Kidney epithelial cell (primary cell): ENCODE measurements at places on chromosomes 6 and 20. TPM values are rescaled to one million over a fixed set of nuclear protein-coding genes. Genes with fewer than 3 reads are reported as not detected.
A peak's percentile ranks its signal among the peaks of the same experiment; 100 is the strongest.

Gene KIF25
- total RNA-seq: not detected in 2 replicates

Gene SLC18B1
- 10.7 and 11.9 TPM in 2 replicates for total RNA-seq

Gene IBTK
- 37.9 and 42.6 TPM in 2 replicates for total RNA-seq

Gene BMP7
- 21.8 and 30.5 TPM in 2 replicates for total RNA-seq

Gene PHACTR1
- 1.8 and 2.2 TPM in 2 replicates for total RNA-seq

Gene CD83
- 6.8 and 7.4 TPM in 2 replicates for total RNA-seq

Gene DCDC2
- 37.1 and 43.9 TPM in 2 replicates for total RNA-seq

Gene NOTCH4
- total RNA-seq: 2.4 and 2.9 TPM in 2 replicates

GRCh38 chr6:116221911-116222310 lies 32.0 kb downstream of the TSPYL4 start:
- DNase-seq: no peak

- DNase-seq: no peak
Measured at GRCh38 chr6:9064156-9064555, 628.8 kb upstream of the SLC35B3 start.

GRCh38 chr6:56490993-56491392 lies 151.7 kb downstream of the DST start:
- peak; percentile 59 for DNase-seq

DNA sequence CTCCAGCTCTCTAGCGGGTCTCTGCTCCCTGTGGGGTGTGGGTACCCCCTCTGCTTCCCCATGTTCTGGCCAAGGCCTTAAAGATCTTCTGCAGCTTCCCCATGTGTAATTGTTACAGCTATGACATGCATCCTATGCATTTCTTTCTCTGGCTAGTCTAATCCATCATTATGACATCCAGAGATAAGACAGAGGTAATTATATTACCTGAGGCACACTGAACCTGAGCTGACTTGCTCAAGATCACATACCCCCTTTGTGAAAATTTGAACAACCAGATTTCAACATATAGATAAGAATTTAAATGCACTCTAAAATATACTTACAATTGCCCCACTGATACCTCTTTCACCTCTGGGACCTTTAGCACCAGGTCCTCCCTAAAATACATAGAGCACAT lies 102.4 kb downstream of the COL12A1 start:
- DNase-seq: no peak

DNA sequence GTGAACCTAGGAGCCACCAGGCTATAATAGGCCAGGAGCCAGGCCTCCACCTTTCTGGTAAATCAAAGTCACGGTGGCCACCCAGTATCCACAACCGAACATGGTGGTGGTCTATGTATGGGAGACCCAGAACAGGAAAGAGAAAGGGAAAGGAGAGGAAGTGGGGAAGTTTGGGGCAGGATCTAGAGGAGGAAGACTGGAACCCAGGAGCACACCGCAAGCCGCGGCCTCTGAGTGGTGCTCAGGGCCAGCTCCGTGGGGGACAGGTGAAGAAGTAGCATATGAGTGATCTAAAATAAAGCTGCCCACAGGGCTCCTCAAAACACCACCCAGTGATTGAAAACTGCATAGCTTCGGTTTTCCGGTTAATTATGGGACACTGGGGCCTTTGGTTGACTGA lies 214.8 kb downstream of the ZDHHC14 start:
- DNase-seq: no peak

DNA sequence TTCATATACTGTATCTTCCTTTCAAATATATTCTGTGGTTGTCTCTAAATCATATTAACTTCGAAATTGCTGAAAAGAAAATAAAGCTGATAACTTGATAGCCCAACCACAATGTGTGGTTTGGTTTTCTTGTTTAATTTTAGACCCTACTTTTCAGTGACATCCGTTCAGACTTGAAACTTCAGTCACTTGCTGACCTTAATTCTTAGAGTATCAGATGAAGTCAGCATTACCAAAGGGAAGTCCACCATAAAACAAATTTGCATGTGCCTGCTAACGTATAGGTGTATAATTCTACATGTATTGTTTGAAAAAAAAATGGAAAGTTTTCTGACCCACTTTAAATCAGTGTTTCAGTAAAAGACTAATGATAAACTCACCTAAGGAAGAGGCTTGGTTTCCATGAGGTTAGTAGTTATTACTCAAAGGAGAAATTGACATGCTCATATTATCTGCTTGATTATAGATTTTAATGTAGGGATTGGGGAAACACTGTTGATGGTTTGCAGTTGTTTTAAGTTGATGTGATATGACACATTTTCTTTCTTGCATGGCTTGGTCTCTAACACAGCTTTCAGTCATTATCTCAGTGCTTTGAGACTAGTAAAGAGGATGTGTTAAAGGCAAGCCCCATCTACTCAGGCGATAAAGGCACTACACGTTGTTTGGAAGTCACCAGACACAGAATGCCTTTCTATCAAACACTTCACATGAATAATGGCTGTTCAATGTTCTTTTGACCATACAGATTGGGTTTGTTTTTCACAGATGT lies 5.2 kb upstream of the IL17A start:
- no peak for DNase-seq

- no peak for DNase-seq
Measured at GRCh38 chr6:144722925-144723324, 437.8 kb downstream of the UTRN start.

GRCh38 chr20:62159052-62159451 lies 15.5 kb downstream of the SS18L1 start:
- no peak for DNase-seq

DNA sequence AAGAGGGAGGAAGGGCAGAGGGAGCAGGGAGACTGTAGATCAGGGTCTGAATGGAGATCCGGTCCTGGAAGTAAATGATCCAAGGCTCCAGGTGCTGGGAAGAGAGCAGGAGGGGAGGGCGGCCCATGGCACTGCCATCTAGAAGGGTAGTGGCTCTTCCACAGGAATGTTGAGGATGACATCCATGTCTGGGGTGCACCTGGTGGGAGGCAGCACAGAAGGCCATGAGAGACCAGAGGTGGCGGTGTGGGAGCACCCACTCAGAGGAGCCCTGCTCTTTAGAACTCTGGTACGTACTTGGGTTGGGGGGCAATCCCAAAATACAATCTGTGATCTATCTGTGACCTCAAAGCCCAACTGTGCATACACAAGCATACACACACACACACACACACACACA lies 13.5 kb downstream of the DEFB132 start:
- no peak for DNase-seq

DNA sequence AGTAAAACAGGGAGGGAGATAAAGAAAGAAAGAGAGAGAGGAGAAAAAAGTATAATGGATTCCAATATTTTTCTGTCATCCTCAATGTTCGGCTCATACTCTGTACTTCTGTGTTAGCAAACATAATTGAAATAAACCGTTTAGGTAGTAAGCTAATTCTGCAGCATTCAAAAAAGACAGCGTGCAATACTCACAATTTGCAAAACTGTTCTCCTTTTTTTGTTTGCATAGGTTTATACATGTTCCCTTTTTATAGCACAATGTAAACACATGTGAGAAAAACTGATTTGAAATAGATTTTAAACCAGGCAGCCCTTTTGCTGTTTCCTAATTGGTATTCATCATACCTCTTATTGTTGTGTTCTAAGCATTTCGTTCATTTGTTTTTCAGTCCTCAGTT lies 188.9 kb downstream of the PLCB1 start:
- DNase-seq: no peak

DNA sequence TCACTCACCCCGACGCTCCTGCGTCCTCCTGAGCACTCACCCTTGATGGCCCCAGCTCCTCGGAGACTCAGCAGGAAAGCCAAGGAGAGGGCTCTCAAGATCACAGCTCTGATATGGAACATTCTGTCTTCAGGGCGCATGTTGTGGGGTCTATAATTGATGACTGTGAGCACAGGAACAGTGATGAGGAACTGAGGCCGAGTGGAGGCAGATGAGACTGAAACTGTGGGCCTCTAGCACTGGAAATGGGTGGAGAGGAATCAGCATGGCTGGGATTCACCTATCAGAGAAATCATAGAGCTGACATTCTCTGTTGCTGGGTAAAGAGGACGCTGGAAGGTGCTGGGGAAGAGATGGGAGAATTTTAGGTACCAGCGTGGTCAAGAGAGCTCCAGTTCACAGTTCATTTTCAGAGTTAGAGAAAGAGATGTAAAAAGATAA lies at the start of gene HLA-DPA1:
Gene HLA-DPA1, minus strand, starts transcription at position 219 of the 441 bp plus-strand sequence.
- DNase-seq: no peak

DNA sequence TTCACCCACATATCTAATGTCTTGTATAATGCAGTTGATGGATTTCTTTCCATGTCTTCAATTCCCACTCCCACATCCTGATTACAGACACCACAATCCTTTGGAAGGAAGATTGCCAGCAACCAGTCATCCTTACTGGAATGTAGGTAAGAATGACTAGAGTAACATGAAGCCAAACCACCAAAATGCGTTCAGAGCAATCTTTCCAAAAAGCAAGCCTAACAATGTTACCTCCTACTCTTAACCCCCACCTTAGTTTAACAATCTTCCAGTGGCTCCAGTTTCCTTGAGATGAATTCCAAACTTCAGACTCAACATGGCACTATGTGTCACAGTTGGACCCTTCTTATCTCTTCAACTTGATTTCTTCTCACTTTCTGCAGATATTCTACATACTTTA lies 685.6 kb downstream of the DOK5 start:
- DNase-seq: peak; percentile 38

DNA sequence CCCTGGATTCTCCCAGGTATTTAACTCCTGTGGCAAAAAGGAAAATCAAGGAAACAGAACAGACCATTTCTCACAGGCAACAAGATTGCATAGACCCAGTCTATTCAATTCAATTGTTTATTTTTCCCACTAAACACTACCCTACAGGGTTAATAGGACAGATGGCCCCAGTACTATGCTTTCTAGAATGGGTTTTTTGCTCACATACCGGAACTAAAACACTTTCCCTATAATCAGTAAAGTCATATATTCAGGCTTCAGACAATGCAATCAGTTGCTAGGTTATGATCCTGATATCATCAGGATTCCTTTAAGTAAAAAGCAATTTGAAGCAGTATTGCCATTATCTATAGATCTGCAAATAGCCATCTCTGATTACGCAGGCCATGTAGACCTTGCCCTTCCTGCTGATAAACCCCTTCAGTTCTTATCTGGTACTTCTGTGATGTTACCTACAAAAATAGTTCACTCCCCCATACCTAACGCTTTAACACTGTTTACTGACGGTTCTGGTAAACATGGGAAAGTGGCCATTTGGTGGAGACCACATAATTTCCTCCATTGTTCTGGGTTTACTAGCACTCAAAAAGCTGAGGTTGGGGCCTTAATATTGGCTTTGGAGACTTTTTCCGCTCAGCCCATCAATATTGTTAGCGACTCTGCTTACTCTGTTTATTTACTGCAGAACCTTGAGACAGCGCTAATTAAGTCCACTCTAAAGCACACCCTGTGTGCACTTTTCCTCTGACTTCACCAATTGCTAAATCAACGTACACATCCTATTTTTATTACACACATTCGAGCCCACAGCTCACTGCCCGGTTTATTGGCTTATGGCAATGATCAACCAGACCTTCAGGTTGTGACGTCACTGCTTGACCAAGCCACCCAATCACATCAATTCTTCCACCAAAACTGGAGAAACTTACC lies 666.0 kb downstream of the PHF3 start:
- no peak for DNase-seq
